ENCODE measurements at places on chromosomes 7 and 10.

GRCh38 chr7:2478399-2478785, 2.2 kb upstream of the GRIFIN start:
- DNase-seq = no peak

- no peak for DNase-seq
Observed at GRCh38 chr7:23471106-23471859, 992 bp upstream of the IGF2BP3 start.

GRCh38 chr7:26594553-26594952, 269.8 kb downstream of the SKAP2 start:
- no peak for DNase-seq

DNA sequence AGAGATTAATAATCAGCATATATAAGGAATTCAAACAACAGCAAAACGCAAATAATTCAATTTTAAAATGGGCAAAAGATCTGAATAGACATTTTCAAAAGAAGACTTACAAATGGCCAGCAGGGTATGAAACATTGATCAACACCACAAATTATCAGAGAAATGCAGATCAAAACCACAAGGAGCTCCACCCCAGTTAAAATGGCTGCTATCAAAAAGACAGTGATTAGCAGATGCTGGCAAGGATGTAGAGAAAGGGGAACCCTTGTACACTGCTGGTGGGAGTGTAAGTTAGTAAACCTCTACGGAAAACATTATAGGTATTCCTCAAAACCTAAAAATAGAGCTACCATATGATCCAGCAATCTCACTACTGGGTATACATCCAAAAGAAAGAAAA, 128.0 kb upstream of the CACUL1 start:
- DNase-seq = no peak

- DNase-seq = no peak
Observed at GRCh38 chr10:70673929-70674559, 1.7 kb downstream of the ADAMTS14 start.

GRCh38 chr10:118832241-118832651, 77.5 kb upstream of the CACUL1 start:
- no peak for DNase-seq

GRCh38 chr7:85030893-85031292, 156.0 kb downstream of the SEMA3D start:
- DNase-seq = no peak

DNA sequence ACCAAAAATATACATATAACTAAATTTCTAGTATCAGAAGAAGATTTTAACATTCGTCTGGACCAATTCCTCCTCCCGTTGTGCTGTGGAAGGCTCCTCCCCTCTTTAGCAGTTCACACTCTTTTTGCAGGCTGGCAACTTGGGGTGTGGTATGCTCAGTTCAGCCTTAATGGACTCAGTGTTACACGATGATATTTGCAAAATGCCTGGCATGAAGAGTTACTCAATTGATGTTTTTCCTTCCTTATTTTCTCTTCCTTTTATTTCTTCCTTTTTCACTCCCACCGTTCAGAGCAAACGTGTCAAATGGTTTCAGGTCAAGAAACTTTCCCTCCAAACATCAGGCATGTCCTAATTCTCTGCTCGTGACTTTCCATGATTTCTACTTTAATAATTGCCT, 248.3 kb downstream of the PHF14 start:
- no peak for DNase-seq

GRCh38 chr10:100468978-100469377, 6.2 kb downstream of the WNT8B start:
- DNase-seq = no peak

Data from effector memory CD8-positive, alpha-beta T cell (primary cell).